GDM1 (cell line): ENCODE measurements at places on chromosomes 5 and 9.

- no peak for DNase-seq
Observed at GRCh38 chr5:68499987-68500386, 284.4 kb downstream of the PIK3R1 start.

GRCh38 chr9:136586391-136586953 is 40.6 kb upstream of the NOTCH1 start:
- DNase-seq, result no peak

- DNase-seq, result no peak
Observed at GRCh38 chr5:32413466-32414263, 30.9 kb downstream of the ZFR start.

DNA sequence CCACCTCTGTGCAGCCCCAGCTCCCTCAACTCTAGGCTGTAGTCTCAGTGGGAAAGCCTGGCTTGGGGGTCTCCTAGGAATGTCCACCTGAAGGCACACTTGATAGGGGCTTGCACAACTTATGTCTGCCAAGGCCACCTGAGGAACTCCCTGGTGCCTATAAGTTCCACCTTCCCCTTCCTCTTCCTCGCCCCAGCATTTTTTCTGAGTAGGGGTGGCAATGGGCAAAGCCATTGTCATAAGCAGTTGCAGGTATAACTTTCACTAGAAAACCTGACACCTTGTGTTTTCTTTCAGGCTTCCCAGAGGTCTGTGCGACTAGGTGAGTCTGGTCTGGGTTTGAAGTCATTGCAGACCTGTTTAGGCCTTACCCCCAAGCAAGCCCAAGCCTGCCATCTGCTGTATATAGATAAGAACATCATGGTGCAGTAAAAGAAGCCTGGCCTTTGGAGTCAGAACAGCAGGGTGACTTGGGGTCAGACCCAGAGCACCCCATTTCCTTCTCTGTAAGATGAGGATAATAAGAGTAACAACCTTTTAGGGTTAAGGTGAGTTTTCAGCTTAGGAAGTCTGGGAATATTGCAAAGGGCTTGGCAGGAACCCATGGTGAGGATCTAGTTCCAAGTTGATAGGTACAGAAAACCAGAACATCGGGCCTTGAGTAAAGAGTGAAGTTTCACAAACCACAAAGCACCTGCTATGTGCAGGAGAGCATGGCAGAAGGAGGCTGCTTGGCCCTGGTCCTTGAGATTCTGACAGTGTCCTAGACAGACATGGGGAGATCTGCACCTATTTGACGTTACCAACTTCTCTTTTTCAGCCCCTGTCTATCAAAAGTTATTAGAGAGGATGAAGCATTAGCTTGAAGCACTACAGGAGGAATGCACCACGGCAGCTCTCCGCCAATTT is 33.8 kb downstream of the TGFBI start:
- peak; percentile 5 for DNase-seq

DNA sequence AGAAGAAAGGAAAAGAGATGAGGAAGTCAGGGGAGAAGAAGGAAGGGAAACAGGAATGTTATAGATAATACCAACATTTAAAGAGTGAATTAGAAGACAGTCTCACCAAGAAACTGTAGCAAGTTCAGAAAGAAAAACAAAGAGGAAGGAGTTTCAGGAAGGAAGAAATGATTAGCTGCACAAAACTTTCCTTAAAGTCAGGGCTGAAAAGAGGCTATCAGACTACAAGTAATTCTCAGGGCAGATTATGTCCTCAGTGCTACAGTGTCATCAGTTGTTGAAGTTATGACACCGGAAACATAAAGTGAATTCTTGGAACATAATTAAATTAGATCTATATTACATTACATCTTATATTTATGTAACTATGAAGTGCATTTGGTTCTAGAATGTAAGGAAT is 226.9 kb downstream of the ARRDC3 start:
- no peak for DNase-seq

DNA sequence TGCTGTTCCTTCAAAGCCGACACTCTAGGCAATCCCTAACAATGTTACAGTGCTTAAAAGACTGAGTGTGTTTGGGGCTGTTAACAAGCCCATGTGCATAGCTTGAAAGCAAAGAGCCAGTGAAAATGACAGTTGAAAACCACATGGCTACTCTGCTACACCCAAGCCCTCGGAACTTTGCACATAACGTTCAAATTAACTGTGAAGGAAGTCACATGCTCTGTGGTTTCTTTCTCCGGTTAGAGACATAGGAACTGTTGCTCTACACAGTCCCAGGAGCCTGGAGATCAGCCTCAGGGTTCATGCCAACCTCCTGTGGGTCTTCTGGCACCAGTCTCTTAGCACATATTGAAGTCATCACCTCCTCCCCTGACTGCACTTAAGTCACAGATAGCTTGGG is 51.1 kb downstream of the C9orf152 start:
- DNase-seq, result peak; percentile 82

DNA sequence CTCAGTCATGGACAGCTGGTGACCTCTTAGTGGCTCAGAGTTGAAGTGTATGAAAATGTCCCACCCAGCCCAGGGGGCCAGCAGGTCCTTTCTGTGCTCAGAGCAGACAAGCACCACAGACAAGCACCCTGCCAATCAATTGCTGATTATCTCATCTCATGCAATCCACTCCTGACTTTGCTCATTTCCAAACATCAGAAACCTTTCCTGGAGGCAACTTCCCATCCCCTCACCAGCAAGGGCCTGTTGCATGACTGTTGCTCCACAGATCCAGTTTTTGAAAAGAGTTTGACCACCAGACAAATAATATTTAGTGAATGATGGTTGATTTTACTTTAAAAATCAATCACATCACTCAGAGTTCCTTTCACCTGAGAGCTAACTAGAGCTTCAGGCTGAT is 397.3 kb upstream of the KLF4 start:
- no peak for DNase-seq

DNA sequence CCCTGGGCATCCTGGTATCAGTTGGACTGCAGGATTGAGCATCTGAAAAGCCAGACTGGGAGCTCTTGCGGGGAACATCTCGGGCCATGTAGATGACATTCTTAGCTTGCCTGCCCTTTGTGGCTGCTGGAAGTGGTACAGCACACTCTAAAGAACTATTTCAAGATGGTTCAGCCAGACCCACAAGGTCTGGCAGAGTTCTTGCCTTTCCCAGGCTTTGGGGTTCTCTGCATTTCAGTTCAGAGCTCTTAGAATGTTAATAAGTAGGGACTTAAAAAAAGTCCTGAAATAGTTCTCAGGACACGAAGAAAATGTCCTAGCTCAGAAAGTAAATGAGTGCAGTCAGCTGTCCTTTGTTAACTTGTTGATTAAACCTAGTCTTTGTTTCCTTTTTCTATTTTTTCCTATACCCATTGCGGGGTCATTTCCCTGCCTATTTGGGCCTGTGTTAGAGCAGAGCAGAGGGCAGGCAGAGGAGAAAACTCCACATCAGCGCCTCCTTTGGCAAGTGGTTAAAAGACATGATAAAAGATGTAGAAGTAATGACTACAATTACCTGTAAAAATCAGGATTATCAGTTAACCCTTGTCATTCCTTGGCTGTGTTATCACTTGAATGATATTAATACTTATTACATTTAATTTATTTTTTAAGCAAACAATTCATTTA is 291.5 kb downstream of the ZSWIM6 start:
- DNase-seq, result no peak

DNA sequence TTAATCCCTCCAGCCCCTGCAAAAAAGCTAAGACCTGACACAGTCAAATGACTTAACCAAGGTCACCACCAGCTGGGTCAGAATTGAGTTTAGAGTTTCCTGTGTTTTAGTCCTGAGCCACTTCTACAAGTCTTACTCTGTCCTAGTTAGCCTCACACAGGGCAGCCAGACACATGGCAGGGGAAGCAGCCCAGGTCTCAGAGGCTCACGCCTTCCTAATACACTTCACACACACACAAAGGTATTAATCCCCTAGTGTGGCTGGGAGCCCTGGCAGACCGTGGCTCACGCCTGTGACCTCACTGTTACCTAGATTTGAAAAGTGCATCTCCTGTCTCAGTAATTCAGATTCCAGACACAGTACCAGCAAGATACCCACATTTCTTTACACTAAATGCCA is 77.4 kb upstream of the WWC1 start:
- DNase-seq, result no peak

- DNase-seq, result no peak
Observed at GRCh38 chr9:89603767-89604665, 796 bp upstream of the GADD45G start.

DNA sequence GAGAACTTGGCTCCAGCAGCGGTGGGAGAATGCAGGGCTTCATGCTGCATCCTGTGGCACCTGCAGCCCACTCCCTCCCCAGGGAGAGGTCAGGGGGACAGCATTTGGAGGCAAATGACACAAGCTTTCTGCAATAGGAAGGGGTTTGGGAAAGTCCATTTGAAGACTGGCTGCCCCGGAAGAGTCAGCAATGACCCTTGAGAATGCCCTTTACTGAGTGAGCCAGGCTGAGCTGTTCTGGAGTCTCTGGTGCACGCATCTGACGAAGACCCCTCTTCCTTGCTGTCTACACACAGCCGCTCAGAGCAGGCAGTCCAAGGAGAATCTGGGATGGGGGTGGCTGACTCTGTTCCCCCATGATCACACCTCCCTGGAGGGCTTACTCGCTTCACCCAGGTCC is 5.5 kb upstream of the NXNL2 start:
- no peak for DNase-seq

- DNase-seq, result no peak
Observed at GRCh38 chr5:73093943-73094342, 26.4 kb upstream of the TMEM171 start.

DNA sequence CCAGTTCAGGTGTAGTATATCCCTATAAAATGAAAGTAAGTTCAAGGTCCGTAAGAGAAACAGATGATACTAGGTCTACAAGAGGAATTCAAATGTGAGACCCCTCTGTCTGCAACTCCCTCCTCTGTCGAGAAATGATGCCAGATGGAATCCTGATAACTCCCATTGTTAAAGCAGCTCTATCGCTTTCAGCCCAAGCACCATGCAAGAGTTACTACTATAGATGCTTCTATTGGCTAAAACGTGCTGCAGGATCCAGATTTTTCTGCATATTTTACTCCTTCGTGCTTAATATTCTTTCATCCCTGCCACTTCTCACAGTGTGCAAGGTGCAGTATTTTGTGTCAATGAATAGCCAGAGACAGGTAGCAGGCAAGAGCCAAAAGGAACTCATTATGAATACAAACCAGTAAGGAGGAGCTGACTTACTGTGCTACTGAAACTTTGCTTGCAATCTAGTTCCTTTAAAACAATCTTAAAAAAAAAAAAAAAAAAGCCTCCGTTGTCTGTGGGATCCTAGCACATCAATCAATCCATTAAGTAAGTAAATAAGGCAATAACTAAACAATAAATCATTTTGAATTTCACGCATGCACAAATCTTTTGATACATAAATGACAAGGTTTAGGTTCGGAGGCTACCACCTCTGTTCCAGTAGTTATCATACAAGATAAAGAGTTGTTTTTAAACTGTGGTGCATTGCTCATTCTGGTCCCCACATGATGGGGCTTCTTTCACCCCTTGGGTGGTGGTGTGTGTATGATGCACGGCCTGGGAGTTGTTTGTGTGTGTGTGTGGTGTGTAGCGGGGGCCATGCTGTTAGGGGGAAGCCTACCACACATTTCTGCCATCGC is 151.1 kb upstream of the MPDZ start:
- DNase-seq, result no peak
